Stimulated activated CD4-positive, alpha-beta T cell treated with anti-CD3 and anti-CD28 coated beads, TNF-alpha, amount 100 ng/mL, for 24 hours (primary cell): ENCODE measurements at places on chromosomes 1 and 21.
A peak's percentile ranks its signal among the peaks of the same experiment; 100 is the strongest.

- no peak for DNase-seq
These were observed 2.5 kb downstream of the TRAF3IP3 start for GRCh38 chr1:209758400-209758799.

DNA sequence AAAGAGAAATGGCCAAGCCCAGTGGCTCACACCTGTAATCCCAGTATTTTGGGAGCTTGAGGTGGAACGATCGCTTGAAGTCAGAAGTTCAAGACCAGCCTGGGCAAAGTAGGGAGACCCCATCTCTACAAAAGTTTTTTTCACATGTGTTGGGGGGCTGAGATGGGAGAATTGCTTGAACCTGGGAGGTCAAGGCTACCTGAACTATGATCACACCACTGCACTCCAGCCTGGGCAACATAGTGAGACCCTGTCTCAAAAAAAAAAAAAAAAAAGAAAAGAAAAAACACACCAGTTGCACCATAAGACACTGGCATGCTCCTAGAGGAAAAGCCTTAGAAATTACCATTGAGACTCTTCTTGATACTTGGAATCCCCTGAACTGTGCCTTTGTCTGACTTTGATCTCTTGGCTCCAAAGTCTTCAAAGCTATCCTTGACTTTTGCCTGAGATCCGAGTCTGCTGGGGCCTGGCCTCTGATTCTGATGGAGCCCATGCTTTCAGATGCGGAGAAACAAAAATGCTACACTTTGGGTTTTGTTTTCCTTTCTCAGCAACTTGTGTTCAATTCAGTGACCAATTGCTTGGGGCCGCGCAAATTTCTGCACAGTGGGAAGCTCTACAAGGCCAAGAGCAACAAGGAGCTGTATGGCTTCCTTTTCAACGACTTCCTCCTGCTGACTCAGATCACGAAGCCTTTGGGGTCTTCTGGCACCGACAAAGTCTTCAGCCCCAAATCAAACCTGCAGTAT lies 33.7 kb downstream of the ATP5PO start:
- no peak for DNase-seq

GRCh38 chr1:208048904-208049303 lies 138.0 kb upstream of the CD34 start:
- DNase-seq, result no peak

GRCh38 chr1:231188072-231188471 lies 26.2 kb downstream of the TRIM67 start:
- no peak for DNase-seq

DNA sequence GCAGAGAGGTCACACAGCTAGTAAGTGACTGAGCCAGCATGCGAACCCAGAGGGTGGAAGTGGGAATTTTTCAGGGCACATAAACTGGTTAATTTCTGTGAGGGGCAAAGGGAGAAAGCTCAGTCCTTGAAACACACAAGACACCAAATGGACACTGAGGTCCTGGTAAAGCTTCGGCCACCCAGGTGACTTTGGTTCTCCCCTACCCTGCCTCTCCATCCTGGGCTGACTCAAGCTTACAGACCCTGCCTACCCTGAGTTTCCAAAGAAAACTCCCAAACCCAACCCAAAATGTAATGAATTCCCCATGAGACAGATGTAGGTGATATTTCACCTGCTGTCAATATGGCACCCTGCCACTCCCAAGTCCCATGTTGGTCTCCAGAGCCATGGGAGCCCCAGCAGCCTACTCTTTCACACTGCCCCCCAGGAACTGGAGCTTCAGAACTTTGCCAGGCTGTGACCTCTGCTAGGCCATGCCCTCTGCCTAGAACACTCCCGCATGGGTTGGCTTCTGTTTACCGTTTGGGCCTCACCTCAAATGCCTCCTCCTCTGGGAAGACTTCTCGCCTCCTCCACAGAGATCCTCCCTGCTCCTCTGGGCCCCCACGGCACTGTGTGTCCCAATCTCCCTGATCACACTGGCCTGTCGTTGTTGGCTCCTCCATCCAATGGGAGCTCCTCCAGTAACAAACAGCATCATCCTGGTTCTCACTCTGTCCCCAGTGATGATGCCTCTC lies 3.7 kb upstream of the LRP8 start:
- DNase-seq, result no peak

- DNase-seq, result no peak
These were observed 188.6 kb downstream of the FCRL5 start for GRCh38 chr1:157363660-157364140.

DNA sequence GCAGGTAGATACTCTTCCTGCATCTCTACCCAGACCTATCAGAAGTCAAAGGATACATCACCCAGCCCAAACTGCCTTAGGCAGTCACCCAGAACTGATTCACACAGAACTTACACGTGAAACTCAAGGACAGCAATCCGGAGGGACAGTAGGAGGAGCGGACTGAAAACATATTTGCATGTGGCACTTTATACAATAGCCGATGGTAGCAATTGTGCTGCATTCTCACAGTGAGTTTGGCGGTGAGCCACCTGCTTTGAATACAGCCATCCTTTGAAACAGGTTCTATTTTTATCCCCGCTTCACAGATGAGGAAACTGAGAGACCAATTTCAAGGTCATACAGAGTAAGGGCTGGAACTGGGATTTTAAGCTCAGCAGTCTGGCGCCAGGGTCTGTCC lies 69.5 kb downstream of the EDEM3 start:
- DNase-seq, result no peak

GRCh38 chr1:28027660-28028059 lies 60.8 kb downstream of the EYA3 start:
- DNase-seq, result no peak

DNA sequence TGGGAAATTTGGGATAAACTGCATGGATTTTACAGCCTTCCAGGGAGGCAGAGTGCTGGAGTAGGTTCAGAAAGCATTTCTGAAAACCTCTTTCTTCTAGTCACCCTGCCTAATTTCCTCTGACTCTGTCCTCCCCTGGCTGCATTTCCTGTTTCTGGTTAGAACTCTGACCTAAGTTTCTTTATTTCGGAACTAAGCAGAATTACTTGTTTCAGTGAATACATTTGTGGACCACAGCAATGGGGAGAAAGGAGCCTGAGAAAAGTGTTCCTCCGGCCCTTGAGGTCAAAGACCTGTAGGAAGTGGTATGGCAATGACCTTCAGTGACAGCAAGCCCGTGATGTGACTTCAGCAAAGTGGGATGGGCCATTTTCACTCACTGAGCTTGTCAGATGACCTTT lies 173.4 kb upstream of the RUNX1 start:
- no peak for DNase-seq

- peak; percentile 43 for DNase-seq
These were observed 40.0 kb upstream of the MAGOH start for GRCh38 chr1:53278298-53278725.

GRCh38 chr1:8752411-8752810 lies 65.0 kb downstream of the RERE start:
- DNase-seq, result no peak

GRCh38 chr1:39499668-39500067 lies 8.2 kb downstream of the BMP8A start:
- no peak for DNase-seq

GRCh38 chr1:16296643-16297042 lies 55.6 kb downstream of the FBXO42 start:
- DNase-seq, result no peak

DNA sequence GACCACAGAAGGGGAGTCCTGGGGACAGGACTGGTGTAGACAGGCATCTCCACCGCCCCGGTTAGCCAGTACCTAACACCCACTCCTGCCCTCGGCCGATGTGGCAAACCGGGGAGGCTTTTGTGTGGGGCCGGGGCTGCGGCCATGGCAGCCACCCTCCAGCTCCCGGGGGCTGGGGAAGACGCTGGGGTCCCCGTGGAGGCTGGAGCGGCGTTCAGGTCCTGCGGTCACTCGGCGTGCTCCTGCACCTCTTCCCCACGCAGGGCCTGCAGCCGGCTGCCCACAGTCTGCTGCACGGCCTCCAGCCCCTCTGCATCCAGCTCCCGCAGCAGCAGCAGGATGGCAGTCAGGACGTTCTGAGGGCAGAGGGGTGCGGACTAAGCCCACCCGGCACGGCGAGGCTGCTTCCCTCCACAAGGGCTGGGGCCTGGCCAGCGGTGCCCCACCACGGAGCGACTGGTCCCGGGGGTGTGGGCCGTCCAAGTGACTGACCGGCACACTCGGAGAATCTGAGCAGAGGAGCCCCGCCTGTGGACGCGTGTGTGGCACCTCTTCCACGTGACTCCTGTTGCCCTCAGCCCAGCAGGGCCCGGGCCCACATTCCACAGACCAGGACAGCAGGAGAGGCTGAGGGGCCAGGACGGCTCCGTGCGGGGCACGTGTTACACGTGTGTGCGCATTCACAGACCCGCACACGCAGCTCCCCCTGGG lies 9.1 kb downstream of the CFAP410 start:
- DNase-seq, result no peak

GRCh38 chr1:27779122-27779521 lies 6.1 kb downstream of the STX12 start:
- DNase-seq, result no peak

GRCh38 chr1:4019606-4020331 lies 119.7 kb upstream of the C1orf174 start:
- DNase-seq, result no peak

DNA sequence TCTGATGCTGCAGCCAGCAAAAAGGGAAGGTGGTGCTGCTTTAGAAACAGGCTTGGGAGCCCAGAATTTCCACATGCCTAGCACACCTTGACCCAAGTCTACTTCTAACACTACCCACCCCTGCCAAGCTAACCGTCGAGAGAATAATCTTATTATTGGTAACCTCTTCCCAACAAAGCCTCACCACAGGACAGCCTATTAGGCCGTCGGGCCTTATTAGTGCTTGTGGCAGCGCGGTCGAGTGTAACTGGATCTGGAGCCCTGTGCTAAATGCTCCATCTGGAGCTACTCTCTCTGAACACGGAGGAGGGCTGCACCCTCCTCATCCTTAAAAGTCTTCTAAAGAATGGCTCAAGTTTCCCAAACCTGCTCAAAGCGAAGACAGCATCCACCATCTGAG lies 165.5 kb upstream of the NFIA start:
- DNase-seq, result no peak

DNA sequence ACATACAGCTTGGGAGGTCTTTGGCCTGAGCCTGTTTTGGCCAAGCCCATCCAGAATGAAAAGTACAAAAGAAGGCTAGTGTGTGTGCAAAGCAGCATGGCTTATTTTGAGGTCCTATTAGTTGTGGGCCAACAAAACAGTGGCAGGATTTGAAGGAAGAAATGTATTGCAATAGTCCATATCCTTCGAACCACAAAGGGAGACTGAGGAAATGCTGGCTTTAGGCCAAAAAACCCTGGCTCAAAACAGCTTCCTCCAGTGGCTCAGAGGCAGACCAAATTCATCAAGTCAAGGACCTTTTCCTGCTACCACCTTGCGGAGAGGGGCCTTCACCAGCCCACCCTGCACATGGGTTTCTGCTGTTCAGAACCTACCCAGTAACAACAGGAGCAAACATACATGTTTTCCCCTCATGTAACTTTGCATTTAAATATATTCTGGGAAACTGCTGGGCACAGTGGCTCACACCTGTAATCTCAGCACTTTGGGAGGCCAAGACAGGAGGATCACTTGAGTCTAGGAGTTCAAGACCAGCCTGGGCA lies 43.3 kb downstream of the VPS26C start:
- no peak for DNase-seq

DNA sequence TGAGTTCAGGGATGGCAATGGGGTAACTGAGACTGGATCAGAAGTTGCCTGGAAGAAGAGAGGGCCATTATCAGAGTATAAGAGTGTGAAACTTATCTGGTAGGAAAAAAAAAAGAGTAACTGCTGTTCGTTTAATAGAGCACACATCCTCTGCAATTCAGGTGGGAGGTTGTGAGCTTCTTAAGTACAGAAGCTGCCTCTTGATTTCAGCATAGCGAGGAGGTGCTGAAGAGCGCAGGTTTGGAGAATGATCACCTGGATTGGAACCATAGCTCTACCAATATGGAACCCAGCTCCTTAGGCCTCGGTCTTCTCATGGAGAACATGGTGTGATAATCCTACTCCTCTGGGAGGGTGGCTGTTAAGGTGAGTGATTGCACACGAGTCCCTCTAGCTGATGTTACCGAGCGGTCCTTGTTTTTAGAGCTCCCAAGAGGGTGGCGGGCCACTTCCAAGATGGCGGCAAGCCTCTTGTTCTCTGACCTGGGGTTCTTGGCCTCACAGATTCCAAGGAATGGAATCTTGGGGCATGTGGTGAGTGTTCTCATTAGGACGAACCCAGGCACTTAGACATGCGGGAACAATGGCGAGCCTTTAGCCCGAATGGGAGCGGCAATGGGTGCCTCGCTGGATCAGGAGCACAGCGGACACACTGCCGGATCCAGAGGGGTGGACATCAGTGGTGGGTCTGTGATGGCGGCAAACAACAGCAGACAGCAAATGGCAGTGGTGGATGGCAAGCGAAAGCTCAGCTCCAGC lies 3.3 kb upstream of the MX1 start:
- DNase-seq, result no peak

- no peak for DNase-seq
These were observed 2.6 kb downstream of the COL16A1 start for GRCh38 chr1:31701091-31701736.

- no peak for DNase-seq
These were observed 5.2 kb downstream of the ADAMTS5 start for GRCh38 chr21:26961698-26962097.

DNA sequence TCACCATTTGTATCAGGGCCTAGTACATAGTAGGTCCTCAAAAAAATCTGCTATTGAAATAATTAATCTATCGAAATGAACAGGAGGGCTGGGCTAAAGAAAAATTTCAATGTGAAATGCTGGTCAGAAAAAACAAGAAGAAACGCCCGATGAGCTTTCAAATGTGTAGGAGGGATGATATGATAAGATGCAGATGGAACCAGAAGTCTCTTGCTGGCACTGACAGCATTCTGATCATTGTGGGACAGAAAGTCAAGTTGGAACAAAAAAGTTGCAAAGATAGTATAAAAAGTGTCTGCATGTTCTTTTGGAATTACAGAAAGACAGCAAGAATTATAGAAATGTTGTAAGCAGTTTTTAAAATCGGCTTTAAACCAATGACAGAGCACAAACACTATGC lies 11.1 kb downstream of the G0S2 start:
- DNase-seq, result no peak

GRCh38 chr1:85411567-85412305 lies 53.2 kb downstream of the DDAH1 start:
- DNase-seq, result no peak

- DNase-seq, result no peak
These were observed 22.1 kb downstream of the ADAM30 start for GRCh38 chr1:119874186-119874585.

- DNase-seq, result no peak
These were observed 28.7 kb downstream of the WNT2B start for GRCh38 chr1:112537456-112537855.

DNA sequence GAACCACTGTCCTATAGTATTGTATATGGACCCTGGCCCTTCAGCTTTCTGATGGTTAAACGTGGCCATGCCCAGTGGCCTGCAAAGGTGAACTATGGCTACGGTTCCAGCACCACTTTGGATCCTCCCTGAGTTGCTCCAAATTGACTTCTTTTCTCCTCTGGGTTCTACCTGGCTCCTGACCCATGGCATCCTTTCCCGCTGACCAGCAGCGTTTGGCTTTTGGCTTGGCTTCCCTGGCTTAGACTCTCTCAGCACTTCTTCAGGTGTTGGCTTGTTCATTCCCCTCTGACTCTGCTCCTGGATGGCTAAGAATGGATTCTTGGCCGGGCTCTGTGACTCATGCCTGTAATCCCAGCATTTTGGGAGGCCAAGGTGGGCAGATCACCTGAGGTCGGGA lies 152.9 kb downstream of the CNIH3 start:
- no peak for DNase-seq

GRCh38 chr1:47190857-47191256 lies 1.0 kb upstream of the PDZK1IP1 start:
- DNase-seq, result no peak

GRCh38 chr1:1157033-1157365 lies 16.7 kb upstream of the TTLL10 start:
- DNase-seq, result no peak

GRCh38 chr1:220124542-220124941 lies 30.6 kb downstream of the IARS2 start:
- no peak for DNase-seq
